ENCODE measurements at places on chromosomes 13 and 19.
A peak's percentile ranks its signal among the peaks of the same experiment; 100 is the strongest.

DNA sequence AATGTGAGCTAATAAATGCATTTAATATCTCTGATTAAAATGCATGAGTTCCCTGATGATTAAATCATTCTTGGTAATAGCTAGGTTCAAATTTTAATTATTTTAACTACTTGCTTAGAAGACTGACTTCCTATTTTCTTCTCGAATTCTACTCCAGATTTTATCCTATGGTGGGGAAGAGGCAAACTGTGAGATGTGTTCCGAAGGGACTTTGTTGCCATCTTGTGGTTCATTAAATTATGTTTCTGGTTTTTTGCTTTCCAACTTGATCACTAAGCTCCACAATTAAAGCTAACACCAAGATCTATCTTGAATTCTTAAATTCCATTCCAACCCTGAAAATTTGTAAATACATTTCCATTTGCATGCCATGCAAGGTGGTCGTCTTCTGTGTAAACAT, 538.4 kb upstream of the PCDH20 start:
- DNase-seq: no peak

DNA sequence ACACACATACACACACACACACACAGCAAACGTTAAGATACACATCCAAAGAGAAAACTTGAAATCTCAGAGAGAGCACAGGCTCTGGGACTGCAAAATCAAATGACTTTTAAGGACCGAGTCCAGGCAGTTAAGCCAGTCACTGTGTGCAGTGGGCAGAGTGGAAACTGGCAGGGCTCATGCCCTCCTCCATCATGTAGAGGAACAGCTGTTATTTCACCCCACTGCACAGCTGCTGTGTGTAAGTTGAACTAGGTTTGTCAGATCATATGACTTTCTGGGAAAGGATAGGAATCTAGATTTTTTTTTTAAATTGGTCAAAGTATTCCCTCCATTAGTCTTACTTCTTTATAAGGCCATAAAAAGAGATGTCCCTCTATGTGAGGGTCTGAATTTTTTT, 1002.1 kb downstream of the UQCRFS1 start:
- no peak for DNase-seq

DNA sequence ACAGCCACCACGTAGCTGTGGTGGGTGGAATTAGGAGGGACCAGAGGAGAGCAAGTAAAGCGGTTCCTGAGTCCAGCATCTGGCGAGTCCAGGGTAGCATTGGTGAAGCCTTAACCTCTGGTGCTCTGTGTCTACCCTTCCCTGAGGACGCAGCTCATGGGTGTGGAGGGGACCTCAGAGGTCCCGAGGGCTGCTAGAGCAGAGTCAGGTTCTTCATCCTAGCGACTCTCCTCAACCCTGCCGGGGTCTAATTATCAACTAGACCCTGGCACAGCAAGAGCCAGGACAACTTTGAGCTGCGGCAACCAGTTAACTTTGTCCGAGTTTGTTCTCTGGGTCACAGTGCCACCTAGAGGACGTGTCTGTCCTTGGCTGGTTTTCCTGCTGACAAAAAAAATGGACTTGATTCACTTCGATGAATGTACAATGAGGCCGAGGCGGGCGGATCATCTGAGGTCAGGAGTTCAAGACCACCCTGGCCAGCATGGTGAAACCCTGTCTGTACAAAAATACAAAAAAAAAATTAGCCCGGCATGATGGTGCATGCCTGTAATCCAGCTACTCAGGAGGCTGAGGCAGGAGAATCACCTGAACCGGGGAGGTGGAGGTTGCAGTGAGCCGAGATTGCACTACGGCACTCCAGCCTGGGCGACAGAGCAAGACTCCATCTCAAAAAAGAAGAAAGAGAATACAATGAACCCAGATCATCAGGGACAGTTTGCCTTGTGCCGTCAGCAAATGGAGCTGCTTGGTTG, 25.0 kb downstream of the TSSK6 start:
- DNase-seq: peak; percentile 51

DNA sequence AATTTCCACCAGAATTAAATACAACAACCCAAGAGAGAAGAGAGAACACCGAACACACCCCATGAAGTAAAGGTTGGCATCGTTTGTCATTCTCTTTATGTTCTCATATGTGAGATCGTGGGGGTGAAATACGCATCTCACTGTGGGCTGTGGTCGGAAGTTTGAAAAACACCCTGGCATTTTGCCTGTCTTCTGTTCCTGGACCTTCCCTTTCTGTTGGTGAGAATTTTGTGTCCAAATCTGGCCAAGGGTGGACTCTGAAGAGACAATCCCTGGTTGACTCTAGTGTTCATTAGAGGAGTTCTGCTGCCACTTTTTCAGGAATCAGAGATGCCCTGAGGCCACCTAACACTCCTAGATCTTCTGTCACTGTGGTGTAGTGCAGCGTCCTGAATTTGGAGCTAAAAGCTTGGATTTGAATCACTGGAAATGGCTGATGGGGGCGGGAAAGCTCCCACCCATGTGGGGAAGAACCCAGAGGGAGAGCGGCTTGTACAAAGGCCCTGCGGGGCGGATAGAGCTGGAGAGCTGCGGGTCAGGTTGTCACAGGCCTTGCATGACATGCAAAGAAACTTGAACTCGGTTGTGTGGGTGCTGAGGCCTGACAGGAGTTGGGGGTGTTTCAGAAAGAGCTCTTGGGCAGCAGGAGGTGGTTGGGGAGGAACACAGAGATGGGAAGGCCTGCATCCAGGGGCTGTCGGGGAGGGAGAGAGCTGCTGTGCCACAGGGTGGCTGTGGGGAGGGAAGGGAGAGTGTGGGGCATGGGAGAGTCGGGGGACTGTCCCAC, 11.1 kb upstream of the SPATA13 start:
- DNase-seq: no peak

DNA sequence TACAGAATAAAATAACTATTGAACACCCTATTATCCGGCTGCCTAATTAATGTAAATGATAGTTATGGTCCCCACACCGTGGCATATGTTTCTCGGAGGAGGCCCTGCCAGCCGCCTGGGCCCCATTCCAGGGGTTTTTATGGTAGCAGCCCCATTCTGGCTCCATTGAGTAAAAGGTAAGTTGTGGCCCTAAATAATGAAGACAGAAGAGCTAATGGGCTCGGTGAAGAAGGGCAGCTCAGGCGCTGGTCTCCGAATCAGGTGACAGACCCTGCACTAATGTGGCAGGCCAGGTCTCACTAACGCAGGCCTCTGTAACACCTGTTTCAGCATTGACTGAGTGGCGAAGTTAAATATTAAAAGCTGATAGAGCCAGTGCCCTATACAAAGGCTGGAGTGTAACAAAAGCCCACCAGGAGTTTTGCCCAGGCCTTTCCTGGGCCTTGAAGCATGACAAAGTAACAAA, 19.1 kb downstream of the POP4 start:
- DNase-seq: no peak

Data from GDM1 (cell line).